ENCODE measurements at places on chromosomes 1 and 21.

- no peak for DNase-seq
Measured at GRCh38 chr1:167861664-167862381, 52.1 kb downstream of the ADCY10 start.

DNA sequence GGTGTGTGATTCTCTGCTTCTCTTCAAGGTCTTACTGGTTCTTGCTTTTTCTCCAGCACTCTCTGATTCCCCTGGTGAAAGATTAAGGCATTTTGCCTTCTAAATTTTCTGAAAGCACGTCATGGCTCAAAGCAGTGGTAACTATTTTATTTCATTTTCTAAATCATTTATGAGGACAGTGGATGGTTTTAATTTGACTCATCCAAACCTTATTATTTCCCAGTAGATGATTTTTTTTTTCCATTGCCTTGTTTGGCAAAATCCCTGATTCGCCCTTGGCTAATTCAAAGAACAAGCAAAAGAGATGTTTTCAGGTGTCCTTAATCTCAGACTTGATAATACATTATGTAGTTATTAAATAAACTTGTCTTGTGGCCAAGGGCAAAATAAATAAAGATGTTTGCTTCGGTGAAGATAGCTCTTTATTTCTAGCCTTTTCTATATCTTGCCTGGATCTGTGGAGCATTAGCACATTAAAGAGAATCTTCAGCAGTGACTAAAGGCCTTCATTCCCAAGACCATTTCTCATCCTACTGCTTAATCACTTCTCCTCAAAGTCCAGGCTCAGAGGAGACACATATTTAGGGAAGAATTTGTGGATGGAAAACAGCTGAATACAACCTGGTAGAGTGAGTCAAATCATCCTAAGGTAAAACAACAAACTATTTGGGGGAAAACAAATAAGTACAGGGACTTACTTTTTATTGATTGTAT, 359.8 kb downstream of the DUSP10 start:
- DNase-seq = no peak

DNA sequence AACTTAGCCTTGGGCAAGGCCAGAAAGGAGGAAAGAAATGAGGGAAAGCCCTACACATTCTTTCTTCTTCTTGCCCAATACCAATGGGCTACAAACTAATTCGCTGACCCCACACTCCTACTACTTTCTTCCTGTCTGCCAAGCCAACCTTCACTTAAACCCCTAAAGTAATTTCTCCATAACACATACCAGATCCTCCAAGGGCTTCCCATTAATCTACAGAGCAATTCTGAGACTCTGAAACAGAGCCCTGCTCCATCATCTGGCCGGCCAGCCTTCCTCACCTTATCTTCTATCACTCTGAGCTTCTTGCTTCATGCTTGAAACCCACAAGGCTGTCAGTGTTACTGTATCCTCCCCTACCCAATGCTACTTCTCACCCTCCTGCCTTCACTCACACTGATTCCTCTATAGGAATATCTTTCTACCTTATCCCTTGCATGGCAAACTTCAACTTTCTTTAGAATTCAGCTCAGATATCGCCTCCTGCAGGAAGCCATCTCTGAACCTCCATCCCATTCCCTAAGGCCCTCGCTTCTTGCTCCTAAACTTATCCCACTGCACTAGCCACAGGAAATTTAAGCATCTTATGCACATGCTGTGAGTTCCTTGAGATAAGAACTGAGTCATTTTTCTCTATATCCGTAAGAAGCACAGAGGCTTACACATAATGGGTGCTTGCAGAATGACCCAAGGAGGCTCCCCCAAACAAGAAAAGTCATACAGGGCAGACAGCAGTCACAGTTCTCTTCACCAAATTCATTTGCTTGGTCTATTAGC, 81.9 kb downstream of the JAK1 start:
- DNase-seq = no peak

DNA sequence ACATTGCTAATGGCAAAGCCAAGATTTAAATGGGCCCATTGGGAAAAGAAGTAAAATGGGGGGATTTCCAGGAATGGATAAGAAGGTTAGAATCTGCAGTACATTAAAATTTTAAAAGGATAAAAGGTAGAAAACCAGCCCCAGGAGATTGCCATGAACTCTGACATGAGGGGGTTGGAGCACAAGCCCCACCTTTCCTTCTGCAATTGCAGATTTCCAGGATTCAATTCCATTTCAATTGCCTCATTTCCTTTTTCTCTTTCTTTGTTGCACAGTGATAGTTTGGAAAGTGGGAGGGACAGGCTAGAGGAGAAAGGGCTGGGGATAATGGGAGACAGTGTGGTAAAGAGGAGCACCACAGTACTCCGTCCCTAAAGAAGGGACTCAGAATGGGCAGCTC, 238.5 kb upstream of the RAB4A start:
- no peak for DNase-seq

GRCh38 chr1:220321758-220322157, 49.5 kb upstream of the RAB3GAP2 start:
- DNase-seq = no peak

DNA sequence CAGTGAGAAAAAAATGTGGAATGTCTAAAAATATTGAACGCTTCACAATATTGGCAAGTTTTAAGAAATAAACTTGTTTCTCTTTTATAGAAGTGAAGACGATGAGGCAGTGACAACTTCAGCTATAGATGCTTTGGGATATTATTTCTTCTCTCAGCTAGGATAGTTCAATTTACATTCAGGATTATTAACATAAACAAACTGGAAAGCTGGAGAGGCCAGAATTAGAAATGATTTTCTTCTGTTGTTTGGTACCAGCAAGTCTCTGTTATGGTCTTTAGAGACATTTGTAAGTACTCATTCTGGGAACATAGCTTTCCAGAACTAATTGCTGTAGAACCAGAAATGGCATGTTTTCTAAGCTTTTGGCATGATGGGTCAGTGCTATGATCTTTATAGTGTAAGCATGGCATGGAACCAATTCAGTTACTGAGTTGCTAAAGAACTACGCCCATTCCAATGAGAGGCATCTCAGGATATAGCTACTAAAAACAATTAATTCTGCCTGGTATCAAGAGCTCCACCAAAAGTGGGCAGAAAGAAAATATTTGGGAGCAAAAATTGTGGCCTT, 599.5 kb upstream of the B3GALT2 start:
- DNase-seq = no peak

DNA sequence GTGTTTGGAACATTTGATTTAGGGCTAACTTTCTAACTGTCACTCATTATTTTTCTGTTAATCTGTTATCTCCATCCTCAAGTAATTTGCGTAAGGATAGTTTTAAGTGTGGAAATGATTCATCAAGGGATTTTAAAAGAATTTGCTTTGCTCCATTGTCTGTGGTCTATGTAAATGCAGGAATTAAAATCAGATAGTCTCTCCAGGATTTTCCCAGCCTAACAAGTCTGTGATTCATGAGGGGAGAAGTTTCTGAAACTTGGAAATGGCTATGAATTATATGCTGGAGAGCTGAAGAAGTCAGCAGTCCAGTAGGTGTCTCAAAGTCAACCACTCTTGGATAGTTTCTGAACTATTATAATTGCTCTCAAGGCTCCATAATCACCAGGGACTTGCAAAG, 264.5 kb downstream of the MRPL39 start:
- no peak for DNase-seq

All from anterior cingulate cortex (tissue), 58 donors.